ENCODE measurements at places on chromosomes 13 and 19.
A peak's percentile ranks its signal among the peaks of the same experiment; 100 is the strongest.

DNA sequence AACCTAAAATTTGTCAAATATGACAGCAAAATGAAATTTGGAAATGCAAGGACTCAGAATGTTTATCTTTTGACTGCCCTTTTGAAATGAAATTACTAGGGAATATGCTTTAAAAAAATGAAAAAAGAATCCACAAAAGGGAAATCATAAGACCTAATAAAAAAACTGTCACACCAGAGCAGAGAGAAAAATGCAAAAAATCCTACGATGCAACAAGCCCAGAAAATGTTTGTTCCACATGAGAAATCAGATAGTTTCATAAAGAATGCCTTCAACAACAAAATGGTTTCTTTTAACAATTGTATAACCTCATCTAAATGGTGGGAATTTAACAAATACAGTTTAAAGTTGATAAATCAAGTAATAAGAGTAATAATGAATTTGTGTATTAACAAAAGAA, 8.0 kb downstream of the LPAR6 start:
- H3K27ac ChIP-seq = peak overlapping the region; percentile 94
- DNase-seq = no peak
- peaks cover 3% of the 10 kb centered on the region for H3K36me3 ChIP-seq
- H3K4me3 ChIP-seq = no peak overlapping the region
- no peaks in the 10 kb centered on the region for H3K27me3 ChIP-seq

DNA sequence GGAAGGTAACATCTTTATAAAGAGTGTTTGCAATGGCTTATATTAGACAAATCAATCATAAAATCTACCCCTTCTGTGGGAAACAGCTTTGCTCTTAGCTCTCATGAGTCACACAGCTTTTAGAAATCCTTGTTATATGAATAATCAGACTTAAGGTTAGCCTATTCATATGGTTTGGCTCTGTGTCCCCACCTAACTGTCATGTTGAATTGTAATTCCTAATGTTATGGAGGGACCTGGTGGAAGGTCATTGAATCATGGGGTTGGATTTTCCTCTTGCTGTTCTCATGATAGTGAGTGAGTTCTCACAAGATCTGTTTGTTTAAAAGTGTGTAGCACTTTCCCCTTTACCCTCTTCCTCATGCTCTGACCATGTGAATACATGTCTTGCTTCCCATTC, 704.2 kb upstream of the KLHL1 start:
- no peak for DNase-seq
- H3K27ac ChIP-seq = no peak overlapping the region
- no peak overlapping the region for H3K4me3 ChIP-seq
- no peaks in the 10 kb centered on the region for H3K36me3 ChIP-seq
- no peaks in the 10 kb centered on the region for H3K27me3 ChIP-seq
- H3K4me1 ChIP-seq = no peaks in the 10 kb centered on the region

DNA sequence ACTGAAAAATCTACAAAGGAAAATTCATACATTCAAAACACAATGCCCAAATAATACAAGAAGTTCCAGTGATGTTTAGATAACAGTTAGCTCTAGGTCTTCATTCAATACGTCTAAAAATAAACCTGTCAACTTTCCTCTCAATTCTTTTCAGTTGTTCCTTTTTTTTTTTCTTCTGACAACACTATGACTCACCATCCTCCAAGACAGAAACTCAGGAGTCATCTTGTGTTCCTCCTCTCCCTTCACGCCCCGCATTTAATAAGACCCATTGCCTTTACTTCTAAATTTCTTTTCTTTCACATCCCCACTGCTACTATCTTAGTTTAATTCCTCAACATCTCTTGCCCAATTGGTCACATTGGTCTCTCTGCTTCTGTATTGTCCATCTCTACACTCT, 759.9 kb downstream of the GPC5 start:
- H3K27me3 ChIP-seq = no peaks in the 10 kb centered on the region
- no peak overlapping the region for H3K4me3 ChIP-seq
- H3K4me1 ChIP-seq = no peaks in the 10 kb centered on the region
- no peak for DNase-seq

DNA sequence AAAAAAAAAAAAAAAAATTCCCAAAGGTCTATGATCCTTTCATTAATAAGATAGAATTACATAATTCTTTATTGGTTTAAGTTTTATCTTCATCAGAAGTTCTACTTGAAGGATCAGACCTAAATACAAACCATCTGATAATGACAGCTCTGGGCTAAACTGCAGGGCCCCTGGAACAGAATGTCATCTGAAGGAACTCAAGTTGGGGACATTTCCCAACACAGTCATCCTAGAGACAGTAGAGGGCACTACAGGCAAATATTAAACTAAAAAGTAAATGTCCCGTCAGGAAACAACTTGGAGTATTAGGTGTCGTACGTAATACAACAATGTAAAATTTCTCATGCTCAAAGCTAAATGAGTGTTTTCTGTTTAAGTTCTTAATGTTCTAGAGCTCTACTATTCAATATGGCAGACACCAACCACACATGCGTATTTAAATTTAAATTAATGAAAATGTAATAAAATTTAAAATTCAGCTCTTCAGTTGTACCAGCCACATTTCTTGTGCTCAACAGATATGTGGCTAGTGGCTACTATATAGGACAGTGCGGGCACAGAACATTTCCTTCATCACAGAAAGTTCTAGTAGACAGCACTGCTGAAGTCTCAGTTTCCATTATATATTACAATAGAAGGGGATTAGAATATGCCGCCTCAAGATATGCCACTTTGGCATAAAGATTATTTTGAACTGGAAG, 21.8 kb upstream of the NAXD start:
- no peak for DNase-seq
- no peaks in the 10 kb centered on the region for H3K36me3 ChIP-seq
- H3K4me1 ChIP-seq = peaks cover 2% of the 10 kb centered on the region
- peaks cover 10% of the 10 kb centered on the region for H3K27me3 ChIP-seq

GRCh38 chr13:33017323-33017929, 1.2 kb downstream of the KL start:
- H3K27ac ChIP-seq = no peak overlapping the region
- peak overlapping the region; percentile 69 for H3K4me3 ChIP-seq
- peaks cover 70% of the 10 kb centered on the region for H3K27me3 ChIP-seq
- peaks cover 9% of the 10 kb centered on the region for H3K4me1 ChIP-seq
- no peaks in the 10 kb centered on the region for H3K36me3 ChIP-seq

DNA sequence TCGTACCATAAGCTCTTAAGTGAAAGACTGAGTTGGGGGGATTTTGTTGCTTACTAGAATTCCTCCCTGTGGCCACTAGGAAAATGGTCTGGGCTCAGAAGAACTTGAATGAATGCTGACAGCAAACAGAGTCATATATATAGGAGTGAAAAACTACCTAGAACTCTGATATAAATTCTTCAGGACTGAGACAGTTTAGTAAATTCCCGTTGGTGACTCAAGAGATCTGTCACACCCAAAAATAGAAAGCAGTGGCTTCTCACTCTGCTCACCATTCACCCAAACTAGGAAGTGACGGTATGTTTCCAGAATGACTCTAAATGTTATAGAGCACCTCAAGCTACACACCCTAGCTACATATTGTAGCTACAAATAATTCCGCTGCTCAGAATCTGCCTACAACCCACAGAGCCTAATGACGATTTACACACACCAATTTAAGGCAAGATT, 116.2 kb downstream of the TBC1D4 start:
- DNase-seq = no peak
- H3K4me1 ChIP-seq = peaks cover 4% of the 10 kb centered on the region
- H3K27ac ChIP-seq = no peak overlapping the region
- H3K36me3 ChIP-seq = no peaks in the 10 kb centered on the region

DNA sequence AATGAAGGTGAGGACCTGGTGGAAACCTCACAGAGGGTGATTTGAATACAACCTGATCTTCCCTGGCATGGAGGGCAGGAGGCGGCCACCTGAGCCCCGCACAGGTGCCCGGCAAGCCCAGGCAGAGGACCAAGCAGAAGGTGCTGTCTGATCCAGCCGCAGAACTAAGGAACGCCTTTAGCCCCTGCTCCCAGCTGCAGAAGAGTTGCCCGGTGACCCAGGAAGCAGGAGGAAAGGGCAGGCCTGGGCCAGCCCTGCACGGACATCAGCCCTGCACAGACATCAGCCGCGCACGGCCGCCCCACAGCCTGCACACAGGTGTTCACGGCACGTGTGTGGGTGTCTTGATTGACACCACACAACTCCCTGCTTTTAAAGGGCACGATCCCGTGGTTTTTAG, 43.1 kb downstream of the RASA3 start:
- H3K36me3 ChIP-seq = no peaks in the 10 kb centered on the region
- peaks cover 3% of the 10 kb centered on the region for H3K4me1 ChIP-seq
- H3K27ac ChIP-seq = peak overlapping the region; percentile 65
- H3K4me3 ChIP-seq = no peak overlapping the region

All from T-helper 17 cell (primary cell).